ENCODE measurements at places on chromosomes 1 and 21. TPM values are rescaled to one million over a fixed set of nuclear protein-coding genes. Genes with fewer than 3 reads are reported as not detected.

GRCh38 chr1:86089765-86090164, 66.8 kb downstream of the COL24A1 start:
- DNase-seq, result no peak

Gene SPRR2A
- polyA plus RNA-seq, result 4.7 TPM

DNA sequence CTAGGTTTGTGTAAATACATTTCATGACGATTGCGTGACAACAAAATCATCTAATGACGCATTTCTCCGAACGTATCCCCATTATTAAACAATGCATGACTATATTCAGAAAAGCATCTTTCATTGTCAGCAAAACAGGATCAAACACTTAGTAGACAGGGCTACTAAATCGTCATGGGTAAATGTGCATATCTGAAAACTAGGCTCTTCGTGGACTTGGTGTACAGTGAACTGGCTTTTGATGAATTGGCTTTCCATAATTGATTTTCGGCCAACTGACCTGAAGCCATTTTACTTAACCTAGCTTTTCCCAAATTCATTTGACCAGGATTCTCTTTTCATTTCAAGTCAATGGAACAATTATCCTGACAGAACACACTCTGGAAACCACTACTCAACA, 665.0 kb downstream of the SMYD3 start:
- DNase-seq, result no peak

DNA sequence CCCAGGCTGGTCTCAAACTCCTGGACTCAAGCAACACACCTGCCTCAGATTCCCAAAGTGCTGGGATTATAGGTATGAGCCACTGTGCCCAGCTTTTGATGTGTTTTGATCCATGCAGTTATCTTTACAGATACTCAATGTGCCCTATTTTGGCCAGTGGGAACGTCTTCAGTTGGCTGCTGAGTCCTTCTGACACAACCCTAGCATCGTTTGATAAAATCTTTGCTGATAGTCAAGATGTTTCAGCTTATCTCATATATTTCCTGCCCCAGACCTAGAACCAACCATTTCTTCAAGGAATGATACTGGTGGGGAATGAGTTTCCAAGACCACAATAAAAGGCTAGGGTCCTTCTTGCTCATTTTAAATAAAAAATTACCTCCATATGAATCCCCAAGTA, 11.6 kb downstream of the POGZ start:
- no peak for DNase-seq

Gene PDE4B
- 0.29 TPM for polyA plus RNA-seq

- no peak for DNase-seq
These were observed 77.4 kb downstream of the HLX start for GRCh38 chr1:220956501-220957232.

Gene MYCL
- 5.1 TPM for polyA plus RNA-seq

- DNase-seq, result no peak
These were observed 20.6 kb downstream of the NCAM2 start for GRCh38 chr21:21018821-21019220.

DNA sequence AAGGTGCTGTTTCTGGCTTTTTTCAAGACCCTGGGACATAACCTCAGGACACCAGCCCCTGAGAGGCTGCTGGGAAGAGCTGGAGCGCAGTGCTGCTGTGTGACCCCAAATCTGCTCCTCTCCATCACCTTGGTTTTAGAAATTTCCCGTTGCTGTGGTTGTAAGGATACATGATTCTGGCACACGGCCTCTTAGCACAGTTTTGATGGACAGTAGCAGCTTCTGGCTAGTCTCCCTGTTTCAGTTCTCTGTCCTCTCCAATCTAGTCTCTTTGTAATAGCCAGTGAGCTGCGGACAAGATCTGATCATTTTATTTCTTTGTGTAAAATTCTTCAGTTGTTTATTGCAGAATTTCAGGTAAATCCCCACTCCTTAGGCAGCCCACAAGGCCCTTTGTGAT, 3.1 kb downstream of the CLIC6 start:
- no peak for DNase-seq

Gene MAEL
- polyA plus RNA-seq, result not detected

Gene BSND
- not detected for polyA plus RNA-seq

DNA sequence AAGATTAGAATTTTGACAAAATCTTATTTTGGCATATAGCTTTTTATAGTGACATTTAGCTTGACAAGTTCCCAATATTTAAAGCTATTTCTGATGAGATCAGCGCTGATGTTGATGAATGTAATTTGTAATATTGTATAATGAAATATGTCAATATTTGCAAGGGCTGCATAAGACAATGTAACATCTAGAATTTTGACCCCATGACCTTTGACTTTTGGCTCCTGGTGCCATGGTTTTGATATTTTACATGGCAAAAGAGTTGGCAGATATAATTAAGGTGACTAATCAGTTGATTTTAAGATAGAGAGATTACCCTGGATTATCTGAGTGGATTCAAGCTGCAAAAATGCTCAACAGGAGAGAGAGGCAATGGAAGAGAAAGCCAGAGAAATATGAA, 63.9 kb downstream of the DUSP10 start:
- no peak for DNase-seq

Gene MFN2
- polyA plus RNA-seq, result 85.4 TPM

Gene CFAP141
- not detected for polyA plus RNA-seq

DNA sequence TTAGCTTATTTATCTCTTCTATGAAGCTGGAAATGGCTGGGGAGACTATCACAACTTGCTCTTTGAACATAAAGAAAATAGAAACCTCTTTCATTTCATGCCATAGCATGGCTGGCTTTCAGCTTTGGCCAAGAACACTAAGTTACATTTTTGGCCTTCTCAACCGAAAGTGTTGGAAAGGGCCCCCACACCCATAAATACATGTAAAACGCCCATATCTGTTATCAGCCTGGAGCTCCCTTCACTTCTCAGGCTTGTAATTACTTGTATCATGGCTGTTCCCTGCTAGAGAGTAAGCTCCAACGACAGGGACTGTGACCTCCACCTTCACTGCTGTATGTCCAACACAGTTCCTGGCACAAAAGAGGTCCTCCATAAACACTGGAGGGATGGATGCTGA, 12.7 kb upstream of the EIF4G3 start:
- DNase-seq, result no peak

- DNase-seq, result no peak
These were observed 18.8 kb downstream of the CEP350 start for GRCh38 chr1:179973198-179974110.

- no peak for DNase-seq
These were observed 152.2 kb downstream of the SIPA1L2 start for GRCh38 chr1:232477728-232478127.

Gene UAP1
- 129 TPM for polyA plus RNA-seq

Gene TNFSF4
- polyA plus RNA-seq, result 1.2 TPM

Gene CCSAP
- 3.2 TPM for polyA plus RNA-seq

Gene CAPN9
- polyA plus RNA-seq, result not detected

DNA sequence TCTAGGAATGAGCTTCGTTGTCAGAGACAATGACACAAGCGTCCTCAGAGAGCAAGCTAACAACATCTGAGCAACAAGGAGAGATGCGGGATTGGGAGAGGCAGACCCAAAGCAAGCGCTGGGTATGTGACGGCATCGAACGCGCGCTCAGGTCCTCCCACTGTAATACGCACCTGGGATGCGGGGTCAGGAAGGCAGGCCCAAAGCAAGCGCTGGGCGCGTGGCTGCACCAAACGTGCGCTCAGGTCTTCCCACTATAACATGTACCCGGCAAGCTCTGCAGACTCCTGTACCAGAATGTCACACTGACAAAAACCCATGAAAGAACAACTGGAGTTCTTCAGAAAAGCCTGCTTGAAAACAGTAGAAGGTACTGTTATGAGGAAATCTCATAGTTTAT, 653.8 kb downstream of the SMYD3 start:
- DNase-seq, result no peak

Gene SARS1
- polyA plus RNA-seq, result 198 TPM

DNA sequence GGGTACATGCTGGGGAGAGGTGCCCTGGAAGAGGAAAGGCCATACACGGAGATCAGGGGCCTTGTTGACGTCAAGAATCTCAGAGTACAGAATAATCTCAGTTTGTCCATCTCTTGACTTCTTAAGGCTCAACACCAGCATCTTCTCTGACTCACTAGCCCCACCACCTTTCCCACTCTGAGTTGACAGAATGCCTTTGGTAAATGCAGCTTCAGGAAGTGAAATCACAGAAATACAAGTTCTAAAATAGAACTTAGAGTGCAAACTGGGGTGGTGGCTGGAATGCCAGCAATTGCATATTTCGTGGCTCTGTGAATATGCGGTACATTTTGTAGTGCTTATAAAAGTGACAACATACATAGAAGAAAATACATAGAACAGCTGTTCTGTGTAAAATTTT, 1.6 kb downstream of the COG2 start:
- no peak for DNase-seq

GRCh38 chr1:153509729-153510354, 25.9 kb downstream of the S100A6 start:
- DNase-seq, result no peak

DNA sequence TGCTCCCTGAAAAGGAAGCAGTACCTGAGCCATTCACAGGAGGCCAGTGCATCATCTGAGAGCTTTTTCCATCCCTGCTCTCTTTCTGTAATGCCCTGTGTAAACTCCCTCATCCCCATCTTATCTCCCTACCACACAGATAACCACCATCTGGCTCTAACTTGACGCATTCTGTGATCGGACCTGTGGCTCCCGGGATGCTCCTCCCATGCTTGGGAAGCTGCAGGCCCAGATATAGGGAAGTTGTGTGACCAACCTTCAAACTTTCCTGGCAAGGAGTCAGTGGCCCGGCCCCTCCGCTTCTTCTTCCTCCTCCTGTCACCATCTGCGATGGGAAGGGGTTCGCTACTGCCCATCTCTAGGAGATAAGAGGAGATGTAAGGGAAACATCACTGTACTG, 21.1 kb downstream of the MKNK1 start:
- no peak for DNase-seq

DNA sequence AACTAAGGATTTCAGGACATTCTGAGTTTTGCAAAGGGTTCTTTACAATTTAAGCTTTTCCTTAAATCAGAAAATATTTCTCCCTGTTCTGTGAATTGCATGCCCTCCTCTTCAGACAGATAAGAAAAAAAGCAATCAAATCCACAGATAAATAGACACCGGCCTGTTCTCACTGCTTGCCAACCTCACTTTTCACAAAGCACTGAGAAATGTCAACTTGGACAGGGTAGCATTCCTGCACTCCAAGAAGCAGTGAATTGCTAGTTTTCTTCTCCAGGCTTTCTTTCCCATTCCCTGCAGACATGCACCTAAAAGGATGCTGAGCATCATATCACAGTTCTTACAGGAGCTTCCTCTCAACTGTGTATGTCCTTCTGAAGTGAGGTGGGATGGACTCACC, 226.0 kb downstream of the CHRM3 start:
- no peak for DNase-seq

Gene FTCD
- not detected for polyA plus RNA-seq

- DNase-seq, result no peak
These were observed 61.8 kb downstream of the KCND3 start for GRCh38 chr1:111927652-111928051.

Gene TRIM62
- polyA plus RNA-seq, result 4.7 TPM

DNA sequence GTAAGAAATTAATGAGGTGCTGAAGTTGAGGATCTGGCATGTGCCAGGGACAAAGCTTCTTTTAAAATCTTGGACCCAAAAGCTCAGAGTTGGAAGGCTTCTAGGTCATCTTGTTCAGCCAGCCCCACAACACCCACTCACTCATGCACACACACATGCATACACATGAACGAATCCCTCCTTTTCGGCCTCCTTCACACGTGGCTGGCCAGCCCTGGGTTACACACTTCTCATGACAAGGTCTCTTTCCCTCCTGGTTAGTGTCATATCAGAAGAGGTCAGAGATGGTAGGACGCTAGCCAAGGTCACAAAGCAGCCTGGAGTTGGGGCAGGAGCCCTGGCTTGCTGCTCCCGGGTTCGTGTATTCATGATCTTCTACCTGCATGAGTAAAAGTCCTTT, 6.9 kb downstream of the DMBX1 start:
- DNase-seq, result no peak

- peak; percentile 21 for DNase-seq
These were observed 234.2 kb upstream of the PTBP2 start for GRCh38 chr1:96487394-96487793.

DNA sequence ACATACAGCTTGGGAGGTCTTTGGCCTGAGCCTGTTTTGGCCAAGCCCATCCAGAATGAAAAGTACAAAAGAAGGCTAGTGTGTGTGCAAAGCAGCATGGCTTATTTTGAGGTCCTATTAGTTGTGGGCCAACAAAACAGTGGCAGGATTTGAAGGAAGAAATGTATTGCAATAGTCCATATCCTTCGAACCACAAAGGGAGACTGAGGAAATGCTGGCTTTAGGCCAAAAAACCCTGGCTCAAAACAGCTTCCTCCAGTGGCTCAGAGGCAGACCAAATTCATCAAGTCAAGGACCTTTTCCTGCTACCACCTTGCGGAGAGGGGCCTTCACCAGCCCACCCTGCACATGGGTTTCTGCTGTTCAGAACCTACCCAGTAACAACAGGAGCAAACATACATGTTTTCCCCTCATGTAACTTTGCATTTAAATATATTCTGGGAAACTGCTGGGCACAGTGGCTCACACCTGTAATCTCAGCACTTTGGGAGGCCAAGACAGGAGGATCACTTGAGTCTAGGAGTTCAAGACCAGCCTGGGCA, 43.3 kb downstream of the VPS26C start:
- DNase-seq, result no peak

- no peak for DNase-seq
These were observed 197.8 kb downstream of the PBX1 start for GRCh38 chr1:164756741-164757140.

DNA sequence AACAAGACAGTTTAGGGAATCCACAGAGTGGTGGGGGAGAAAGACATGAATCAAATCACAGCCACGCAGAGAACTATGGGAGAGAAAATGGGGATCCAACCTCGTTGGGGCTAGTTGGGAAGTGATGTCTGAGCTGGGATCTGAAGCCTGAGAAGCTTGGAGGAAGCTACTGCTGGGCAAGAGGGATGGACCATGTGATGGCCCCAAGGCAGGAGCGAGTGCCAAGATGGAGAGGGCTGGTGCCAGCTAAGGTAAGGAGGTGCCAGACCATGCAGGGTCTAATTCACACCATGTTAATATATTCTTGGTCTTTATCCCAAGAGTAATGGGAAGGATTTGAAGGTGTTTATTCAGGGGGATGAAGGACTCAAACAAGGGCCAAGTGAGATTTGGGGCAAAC, 18.2 kb upstream of the TCEA3 start:
- DNase-seq, result no peak

Gene LIN28A
- not detected for polyA plus RNA-seq

Gene SLAMF8
- polyA plus RNA-seq, result not detected

Gene IL6R
- 12.6 TPM for polyA plus RNA-seq

DNA sequence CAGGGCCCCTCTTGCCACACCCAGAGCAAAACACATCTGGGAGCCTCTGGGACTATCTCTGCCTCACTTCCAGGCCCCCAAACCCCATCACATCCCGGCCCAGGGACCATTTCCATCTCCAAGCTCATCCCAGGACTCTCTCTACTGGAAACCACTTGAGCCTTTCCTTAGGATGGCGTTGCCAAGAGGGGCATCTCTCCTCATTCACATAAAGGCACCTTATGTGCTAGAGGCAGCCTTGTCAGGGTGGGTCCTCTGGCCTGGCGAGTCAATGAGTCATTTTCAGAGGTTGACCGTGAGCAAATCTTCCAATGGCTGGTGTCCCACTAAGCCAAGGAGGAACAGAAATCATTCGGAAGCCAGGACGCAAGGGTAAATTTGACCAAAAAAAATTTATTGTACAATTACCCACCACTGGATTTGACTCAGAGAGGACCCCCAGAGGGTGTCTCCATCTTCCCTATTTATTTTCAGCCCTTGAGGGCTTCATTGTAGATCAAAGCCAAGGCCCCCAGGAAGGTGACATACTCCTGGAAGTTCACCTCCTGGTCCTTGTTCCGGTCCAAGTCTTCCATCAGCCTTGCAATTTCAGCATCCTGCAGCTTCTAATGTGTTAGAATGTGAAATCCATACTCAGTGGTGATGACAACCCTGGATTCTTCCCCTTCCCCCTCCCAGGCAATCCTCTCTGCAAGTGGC, 1.4 kb downstream of the S100A6 start:
- no peak for DNase-seq

Gene IL10
- not detected for polyA plus RNA-seq
